ENCODE measurements at places on chromosomes 13 and 19. TPM values are rescaled to one million over a fixed set of nuclear protein-coding genes. Genes with fewer than 3 reads are reported as not detected.

The GRIN3B gene
- 0.59 TPM for total RNA-seq

The ZNF813 gene
- 3.0 TPM for total RNA-seq

The ADPRHL1 gene
- 0.32 TPM for total RNA-seq

The SIGLEC8 gene
- not detected for total RNA-seq

DNA sequence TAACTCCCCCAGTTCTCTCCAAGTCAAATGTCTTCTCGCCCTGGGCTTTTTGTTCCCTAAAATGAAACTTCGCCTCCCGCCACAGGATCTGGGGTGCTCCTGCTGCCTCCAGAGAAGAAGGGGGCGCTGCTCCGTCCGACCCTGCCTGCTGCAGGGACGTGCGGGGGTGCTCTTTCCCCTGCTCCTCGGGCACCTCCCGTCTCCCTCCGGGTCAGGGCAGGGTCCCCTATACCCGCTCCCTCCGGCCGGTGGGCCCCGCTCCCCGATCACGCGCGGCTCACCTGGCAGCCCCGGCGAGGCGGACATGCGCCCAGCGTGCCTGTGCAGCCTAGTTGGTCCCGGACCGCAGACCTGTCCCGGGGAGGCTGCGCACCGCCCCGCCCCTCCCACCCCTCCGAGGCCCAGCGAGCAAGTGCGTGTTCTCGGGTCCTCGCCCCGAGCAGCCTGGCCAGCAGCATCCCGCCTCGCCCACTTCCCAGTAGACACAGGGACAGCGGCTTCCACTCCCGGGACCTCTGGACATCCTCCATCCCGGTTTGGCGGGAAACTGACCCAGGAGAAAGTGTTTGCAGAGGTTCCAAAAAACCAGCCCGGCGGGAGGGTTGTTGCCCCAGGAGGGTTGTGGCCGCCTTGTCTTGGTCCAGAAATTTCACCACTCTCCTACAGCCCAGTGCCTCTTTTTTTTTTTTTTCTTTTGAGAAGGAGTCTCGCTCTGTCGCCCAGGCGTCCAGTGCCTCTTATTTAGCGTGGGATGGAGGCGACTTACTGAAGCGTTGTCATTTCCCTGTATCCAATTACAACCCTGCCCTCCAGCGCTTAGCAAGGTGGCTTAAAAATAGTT lies at the start of gene OXGR1:
OXGR1 (minus strand) TSS at position 460 of the 841 bp plus-strand sequence. CDS start 6,717 bp downstream, outside the sequence.
- DNase-seq, result no peak

GRCh38 chr13:67023130-67023876 lies 206.8 kb downstream of the PCDH9 start:
- DNase-seq, result no peak

DNA sequence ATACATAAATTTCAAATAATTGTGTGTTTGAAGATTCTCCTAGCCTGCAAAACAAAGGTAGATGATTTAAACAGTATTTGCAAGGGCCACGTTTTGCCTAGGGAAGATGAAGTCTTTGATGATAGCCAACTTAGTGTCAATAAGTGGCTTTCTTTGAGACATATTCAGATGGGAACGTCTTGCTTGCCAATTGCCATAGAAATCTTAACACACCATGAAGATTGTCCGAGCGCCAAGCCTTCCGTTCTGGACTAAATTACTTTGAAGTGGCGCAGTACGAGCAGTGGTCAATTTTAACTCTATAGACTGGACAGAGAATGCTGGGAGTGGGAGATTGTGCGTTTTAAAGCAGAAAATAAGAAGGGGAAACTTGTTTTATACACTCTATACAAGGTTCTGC lies 9.9 kb downstream of the ZIC5 start:
- DNase-seq, result no peak

DNA sequence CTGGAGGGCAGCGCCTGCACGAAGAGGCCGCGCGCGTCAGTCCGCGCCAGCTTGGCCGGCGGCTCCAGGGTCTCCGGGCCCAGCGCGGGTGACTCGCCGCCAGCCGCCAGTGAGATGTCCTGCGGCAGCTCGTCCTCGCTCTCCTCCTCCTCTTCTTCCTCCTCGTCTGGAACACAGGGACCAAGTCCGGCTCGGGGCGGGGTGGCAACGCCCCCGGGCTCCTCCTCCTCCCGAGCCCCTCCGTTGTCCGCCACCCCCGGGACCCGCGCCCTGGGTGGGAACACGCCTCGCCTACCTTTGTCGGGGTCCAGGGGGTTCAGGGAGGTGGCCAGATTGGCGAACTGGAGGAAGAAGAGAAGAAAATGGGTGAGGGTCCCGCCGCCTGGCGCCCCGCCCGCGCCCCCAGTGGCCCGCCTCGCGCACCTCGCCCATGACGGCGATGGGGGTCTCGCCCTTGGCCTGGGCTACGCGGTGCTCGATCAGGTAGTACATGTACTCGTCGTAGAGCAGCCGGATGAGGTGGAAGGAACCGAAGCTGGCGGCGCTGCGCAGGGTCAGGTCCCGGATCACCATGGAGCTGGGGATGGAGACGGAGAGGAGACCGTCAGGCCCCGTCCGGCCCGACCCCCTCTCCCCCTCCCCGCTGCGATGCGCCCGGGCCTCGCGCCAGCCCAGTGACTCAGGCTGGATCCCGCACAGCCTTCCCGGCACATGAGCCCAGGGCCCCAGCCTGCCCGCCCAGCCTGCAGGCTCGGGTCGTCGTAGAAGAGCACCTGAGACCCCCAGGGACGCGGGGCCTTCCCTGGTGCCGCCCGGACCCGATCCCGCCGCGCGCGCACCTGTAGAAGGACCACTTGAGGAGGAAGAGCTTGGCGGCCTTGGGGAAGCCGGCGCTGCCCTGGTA lies 10.6 kb downstream of the DCAF15 start:
- DNase-seq, result no peak

- no peak for DNase-seq
These were observed 246.1 kb downstream of the PCDH17 start for GRCh38 chr13:57877601-57878000.

DNA sequence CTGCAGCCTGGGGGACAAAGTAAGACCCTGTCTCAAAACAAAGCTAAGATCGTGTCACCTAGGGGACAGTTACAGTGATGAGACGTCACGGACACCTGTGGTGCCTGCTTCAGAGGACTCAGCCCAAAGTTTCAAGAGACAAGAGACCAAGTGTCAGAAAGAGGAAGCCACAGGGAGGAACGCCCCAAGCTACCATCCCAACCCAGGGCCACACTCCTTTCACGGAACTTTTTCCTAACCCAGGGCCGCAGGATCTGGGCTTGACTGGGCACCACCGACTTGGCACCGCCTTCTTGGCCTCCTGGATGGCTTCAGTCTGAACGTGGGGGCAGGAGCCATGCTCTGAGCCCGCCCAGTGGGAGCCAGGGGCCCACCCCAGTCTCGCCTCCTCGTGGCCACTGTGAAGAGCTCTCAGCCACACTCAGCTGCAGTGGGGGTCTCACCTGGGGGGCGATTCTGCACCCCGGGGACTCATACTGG lies 8.5 kb downstream of the MOB3A start:
- no peak for DNase-seq

Measured in pulmonary artery endothelial cell (primary cell).